ENCODE measurements at places on chromosomes 7 and 10.

- peak; percentile 80 for DNase-seq
These were observed 2.2 kb downstream of the ANXA11 start for GRCh38 chr10:80202934-80203834.

- no peak for DNase-seq
These were observed 81.7 kb downstream of the APBB1IP start for GRCh38 chr10:26519803-26520202.

DNA sequence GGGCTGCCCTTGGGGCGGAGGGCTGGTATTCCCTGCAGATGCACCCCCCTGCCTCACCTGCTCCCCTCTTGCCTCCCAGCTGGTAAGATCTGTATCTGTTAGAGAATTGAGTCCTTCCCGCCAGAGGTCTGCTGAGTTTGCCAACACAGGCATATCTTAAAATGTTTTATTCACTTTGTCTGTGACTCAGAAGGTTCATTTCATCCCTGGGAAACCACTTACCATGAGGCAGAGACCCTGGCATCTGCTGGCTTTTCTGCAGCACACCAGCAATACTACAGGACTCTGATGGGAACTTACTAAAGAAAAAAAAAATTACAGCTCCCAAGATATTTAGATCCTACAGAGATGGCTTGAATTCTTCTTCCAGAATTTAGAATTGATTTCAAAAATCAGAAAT is 131.3 kb downstream of the PLPP4 start:
- DNase-seq = no peak

GRCh38 chr7:7820939-7821338 is 102.5 kb upstream of the RPA3 start:
- no peak for DNase-seq

- no peak for DNase-seq
These were observed 111.4 kb upstream of the ABCB5 start for GRCh38 chr7:20504060-20504459.

- no peak for DNase-seq
These were observed 96.6 kb downstream of the FAM53B start for GRCh38 chr10:124647421-124648130.
